ENCODE measurements at places on chromosomes 2 and 18.

GRCh38 chr2:138081225-138082073 lies 117.2 kb downstream of the HNMT start:
- no peak for DNase-seq

GRCh38 chr2:21999522-21999921 lies 875.8 kb downstream of the TDRD15 start:
- no peak for DNase-seq

DNA sequence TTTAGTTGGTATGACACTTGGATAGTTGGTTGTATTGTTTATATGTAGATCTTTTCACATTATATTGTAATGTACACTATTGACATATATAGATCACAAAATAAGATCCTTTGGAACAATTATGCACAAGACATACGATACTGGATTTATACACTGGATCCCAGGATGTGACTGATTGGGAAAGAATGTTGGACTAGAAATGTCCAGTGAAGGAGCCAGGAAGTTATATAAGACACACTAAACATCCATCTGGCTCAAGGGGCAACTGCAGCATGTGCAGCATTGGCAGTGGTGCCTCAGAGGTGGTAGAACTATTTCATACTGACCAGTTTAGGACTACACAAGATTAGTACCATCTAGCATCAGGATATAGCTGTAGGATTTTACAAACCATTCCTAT lies 104.9 kb downstream of the TRABD2A start:
- no peak for DNase-seq

DNA sequence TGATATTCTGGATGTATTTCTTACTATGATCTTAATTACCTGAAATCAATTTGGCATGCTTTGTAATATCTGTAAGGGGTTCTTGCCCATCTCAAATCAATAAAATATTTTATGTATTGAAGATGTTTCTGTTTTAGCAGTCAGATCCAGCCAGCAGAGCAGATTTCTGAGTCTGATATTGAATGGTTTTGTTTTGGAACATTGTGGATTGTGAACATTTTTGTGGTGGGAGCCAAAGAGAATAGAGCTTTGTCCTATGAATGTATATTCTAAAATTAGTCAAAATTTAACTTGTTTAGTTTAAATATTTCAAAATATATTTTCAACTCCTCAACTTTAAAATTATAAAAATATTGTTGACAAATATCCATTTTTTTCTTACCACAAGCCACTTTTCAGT lies 197.0 kb downstream of the UBE2E3 start:
- DNase-seq, result no peak

Data from activated CD8-positive, alpha-beta memory T cell treated with anti-CD3 and anti-CD28 coated beads for 1 hour (primary cell).